ENCODE measurements at places on chromosomes 5 and 9. TPM values are rescaled to one million over a fixed set of nuclear protein-coding genes. Genes with fewer than 3 reads are reported as not detected.

GRCh38 chr9:4756420-4756819, 15.4 kb upstream of the AK3 start:
- DNase-seq: no peak

GRCh38 chr9:4689687-4690104, 10.3 kb downstream of the CDC37L1 start:
- no peak for DNase-seq

GRCh38 chr5:1105350-1106265, 6.3 kb downstream of the SLC12A7 start:
- no peak for DNase-seq

DNA sequence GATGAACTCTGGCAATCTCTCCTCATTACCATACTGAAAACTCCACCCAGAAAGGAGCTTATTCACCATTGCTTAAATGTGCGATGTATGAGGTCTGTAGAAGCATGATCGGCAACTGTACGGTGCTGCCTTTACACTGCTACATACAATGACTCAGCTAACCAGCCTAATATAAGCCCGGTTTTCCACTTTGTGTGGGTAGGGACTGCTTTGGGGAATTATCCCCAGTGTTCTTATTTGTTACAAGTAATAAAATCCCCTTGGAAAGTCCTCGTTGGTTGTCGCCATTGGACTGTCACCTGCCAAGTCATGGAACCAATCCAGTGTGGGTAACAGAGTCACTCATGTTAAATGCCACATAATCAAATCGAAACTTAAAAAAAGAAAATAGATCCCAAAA, 23.5 kb upstream of the TENT2 start:
- DNase-seq: no peak

- DNase-seq: no peak
Observed at GRCh38 chr5:90967851-90968250, 409.3 kb downstream of the ADGRV1 start.

DNA sequence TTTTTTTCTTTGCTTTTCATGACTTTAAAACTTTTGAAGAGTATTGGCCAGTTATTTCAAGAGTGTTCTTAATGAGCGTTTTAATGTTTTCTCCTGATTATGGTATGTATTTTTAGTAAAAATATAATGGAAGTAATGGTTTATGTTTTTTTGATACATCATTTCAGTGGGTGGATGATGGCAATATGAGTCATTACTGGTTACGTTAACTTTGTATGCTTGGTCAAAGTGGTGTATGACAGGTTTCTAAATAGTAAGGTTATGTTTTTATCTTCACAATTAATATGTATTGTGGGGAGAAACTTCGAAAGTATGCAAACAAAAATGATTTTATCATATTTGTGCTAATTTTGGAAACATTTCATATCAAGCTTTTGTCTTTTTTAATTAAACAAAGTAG, 176.7 kb upstream of the PRDM9 start:
- no peak for DNase-seq

DNA sequence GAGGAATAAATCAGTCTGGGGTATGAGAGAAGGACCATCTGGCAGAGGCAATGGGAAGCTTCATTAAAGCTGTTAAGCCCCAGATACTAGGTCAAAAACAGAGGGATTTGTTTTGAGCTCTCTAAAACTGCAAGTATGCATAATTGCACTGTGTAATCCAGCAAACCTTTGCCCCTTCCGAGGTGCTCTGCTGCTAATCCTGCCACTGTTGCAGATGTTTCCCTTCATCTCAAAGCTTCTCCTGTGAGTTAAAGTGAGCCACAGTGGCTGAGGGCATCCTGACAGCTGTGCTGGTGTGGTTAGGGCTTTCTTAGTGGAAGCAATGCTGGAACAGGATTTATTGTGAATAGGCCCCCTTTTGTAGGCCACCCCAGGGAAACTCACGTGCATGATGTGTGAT, 160.3 kb upstream of the TRPC7 start:
- DNase-seq: no peak

DNA sequence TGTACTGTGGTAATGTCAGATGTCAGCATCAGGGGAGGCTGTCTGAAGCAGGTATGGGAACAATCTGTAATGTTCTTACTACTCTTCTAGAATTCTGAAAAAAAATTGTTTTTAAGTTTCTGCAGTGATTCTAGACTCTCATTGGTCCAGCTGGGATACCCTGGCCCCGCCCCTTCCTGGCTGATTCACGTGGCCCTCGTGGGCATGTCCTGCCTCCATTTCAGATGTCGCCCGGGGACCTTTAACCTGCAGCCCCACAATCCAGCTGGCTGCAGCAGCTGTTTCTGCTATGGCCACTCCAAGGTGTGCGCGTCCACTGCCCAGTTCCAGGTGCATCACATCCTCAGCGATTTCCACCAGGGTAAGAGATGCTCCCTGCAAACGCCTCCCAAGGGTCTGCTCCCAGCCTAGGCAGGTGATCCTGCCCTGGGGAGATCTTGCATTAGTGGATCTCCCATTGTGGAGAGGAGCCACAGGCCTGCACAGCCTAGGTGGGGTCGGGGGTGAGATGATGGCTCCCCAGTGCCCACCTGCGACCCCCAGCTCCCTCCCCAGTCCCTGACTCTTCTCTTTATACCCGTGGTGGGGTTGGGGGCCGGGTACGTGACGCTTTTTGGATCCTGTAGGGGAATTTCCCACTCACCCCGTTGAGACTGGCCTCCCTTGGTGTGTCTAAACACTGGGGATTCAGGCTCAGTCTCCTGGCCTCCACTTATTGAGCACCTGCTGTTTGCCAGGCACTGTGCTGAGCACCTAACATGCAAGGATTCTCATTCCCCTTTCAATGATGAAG, 36.5 kb downstream of the LAMC3 start:
- no peak for DNase-seq

DNA sequence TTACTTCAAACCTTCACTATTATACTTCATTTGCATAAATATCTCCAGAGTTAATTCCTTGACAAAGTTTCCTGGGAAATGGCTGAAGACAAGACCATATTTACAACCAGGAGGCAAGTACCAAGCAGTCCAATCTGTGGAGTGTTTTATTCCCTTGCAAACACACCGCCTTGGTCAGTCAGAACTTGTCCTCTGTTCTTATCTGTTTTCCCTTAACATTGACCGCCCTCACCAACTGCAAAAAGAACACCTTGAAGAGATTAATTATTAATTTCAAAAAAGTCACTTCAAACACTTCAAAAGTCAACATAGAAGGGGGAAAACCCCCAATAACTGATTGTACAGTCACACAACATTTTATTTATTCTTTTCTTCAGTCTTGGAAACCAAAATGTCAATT, 269.0 kb upstream of the RGMB start:
- no peak for DNase-seq

GRCh38 chr5:116453988-116454411, 120.6 kb downstream of the SEMA6A start:
- no peak for DNase-seq

GLRA1 gene
- polyA plus RNA-seq: 0.24 TPM

ZNF474 gene
- 0.32 TPM for polyA plus RNA-seq

KCTD16 gene
- polyA plus RNA-seq: 2.5 TPM

OR1J2 gene
- polyA plus RNA-seq: not detected

CCNI2 gene
- 3.7 TPM for polyA plus RNA-seq

HTR4 gene
- 0.05 TPM for polyA plus RNA-seq

Data from left renal cortex interstitium (tissue), 4 donors.